Left kidney (tissue), 8 donors: ENCODE measurements at places on chromosomes 12 and 14.

- no peak for DNase-seq
These were observed 40.9 kb downstream of the NT5DC3 start for GRCh38 chr12:103799857-103800771.

DNA sequence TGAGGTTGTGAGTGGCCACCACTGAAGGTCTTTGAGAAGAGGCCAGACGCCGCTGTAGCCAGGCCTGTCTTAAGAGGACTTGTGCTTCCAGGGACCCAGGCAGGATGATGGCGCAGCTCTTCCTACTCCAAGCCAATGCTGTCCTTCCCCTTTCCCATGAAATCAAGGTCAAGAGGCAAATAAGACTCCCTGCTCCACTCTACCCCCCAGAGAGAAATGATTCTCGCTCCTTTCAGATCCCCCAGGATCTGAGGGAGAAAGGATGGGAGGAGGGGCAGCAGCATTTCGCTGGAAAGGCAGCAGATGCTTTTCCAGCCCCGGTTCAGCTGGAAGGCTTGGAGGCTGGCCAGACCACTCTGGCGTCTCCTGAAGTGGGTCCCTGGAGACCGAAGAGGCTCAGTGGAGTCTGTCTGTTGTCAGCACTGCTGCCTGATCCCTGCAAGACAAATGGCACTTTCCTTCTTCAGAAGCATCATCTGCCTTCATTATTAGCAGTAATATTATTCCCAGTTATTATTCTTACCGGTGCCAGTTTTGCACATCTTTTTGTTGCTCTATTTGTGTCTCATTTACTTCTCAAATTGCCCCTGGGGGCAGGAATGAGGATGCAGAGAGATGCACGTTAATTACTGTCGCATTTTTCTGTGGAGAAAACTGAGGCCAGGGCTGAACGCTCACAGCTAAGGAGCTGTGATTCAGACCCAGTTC is 51.4 kb downstream of the C14orf132 start:
- no peak for DNase-seq

- no peak for DNase-seq
These were observed 249.7 kb downstream of the LRIG3 start for GRCh38 chr12:58670623-58671022.

DNA sequence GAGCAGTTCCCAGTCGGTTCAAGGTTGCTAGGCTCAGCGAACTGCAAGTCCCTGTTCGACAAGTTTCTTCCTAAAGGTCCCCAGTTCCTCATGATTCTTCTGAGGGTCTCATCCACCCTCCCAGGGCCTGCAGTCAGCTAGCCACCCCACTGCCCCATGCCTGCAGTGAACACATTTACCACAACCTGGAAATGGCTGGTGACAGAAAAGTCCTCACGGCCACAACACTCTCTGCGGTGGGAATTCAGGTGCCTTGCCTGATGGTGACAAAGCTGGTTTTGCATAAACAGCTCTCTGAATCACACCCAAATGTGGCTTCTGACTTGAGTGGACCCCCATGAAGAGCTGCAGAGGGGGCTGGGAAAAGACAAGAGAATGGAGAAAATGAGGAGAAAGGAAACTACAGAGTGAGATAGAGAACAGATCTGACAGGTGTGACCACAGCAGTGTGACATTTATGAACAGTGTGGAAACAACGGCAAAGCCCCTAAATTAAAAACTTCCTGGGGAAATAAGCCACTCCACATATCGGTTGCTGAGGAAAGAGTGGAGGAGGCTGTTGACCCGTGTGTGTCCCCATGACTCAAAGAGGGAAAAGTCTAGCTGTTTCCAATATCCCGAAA is 1.3 kb upstream of the CD27 start:
- DNase-seq, result no peak

GRCh38 chr14:51219473-51220448 is 20.3 kb upstream of the TMX1 start:
- DNase-seq, result peak; percentile 33

DNA sequence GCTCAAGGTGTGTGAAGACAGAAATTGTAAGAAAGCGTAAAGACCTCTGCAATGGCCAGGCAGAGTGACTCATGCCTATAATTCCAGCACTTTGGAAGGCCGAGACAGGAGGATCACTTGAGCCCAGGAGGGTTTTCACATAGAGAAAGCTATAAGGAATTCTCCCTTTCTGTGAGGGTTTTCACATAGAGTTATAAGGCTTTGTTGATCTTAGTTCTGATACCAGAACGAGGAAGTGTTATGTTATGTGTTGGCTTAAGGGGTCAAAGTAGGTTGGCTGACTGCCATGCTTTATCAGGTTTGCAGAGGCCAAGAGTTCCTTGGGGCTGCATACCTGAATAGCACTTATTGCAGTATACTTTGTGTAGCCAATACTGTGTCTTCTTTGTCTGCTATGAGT is 139.1 kb downstream of the ERC1 start:
- DNase-seq, result peak; percentile 6

DNA sequence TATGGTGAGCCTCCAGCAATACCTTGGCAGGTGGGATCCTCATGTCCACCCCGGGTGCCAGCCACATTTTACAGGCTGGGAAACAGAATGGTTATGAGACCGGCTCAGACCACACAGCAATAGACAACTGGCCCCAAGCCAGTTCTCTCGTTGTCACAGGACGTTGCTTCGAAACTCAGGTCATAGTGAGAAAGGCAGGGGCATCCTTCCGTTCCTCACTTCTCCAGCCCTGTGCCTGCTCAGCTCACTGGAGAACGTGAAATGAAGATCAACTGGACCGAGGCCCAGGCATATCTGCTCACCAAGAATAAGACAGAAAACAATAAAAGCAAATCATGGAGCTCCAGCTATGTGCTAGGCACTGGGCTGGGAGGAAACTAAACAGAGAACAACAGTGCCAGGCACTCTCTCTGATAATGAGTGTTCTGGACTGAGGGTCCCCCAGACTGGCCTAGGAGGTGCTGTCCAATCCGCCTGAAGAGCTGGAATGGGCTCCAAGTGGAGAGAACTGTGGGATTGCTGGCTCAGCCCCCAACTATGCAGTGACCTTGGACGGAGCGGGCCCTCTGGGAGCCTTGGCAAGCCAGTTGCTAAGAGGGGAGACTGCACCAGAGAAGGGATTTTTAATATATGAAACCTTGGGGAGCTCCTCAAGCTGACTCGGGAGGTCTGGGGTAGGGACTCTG is 18.8 kb upstream of the FAIM2 start:
- DNase-seq, result no peak
